T-cell (primary cell): ENCODE measurements at places on chromosomes 11 and 22.

GRCh38 chr22:17990942-17991341 lies 33.4 kb downstream of the MICAL3 start:
- no peak for DNase-seq

GRCh38 chr11:107898270-107898669 lies 30.0 kb upstream of the RAB39A start:
- DNase-seq: no peak

DNA sequence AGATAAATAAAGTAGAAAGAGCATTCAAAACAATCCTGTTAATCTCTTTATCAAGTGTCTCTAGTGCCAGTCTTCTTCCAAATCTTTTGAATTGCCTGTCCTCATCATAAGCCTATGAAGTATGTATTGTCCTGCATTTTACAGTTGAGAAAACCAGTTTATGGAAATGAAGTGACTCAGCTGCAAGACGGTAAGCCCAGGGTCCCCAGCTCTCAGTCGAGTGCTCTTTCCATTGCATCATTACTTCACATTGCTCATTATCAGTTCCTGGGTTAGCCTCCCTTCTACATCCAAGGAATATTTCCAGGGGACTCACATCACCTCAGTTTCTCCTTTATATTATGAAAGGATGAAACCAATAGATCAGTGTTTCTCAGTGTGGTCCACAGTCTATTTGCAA lies 9.1 kb upstream of the P4HA3 start:
- no peak for DNase-seq

DNA sequence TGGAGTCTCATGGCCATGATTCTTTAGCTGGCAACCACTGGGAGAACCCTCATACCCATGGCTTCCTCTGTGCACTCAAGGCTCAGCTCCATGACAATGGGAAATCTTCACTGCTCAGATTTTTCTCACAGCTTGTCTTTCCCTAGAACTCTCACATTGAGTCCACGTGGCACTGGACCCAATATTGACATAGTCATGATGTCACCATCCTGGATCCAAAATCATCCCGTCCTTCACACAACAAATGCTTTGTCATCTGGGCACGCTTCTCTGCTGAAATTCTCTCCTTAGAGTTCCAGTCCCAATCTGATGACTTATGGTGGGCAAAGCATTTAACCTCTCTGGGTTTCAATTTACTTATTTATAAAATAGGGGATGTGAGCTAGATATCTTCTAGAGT lies 37.7 kb upstream of the CD44 start:
- no peak for DNase-seq

- no peak for DNase-seq
Observed at GRCh38 chr11:133355095-133355494, 177.2 kb downstream of the OPCML start.

DNA sequence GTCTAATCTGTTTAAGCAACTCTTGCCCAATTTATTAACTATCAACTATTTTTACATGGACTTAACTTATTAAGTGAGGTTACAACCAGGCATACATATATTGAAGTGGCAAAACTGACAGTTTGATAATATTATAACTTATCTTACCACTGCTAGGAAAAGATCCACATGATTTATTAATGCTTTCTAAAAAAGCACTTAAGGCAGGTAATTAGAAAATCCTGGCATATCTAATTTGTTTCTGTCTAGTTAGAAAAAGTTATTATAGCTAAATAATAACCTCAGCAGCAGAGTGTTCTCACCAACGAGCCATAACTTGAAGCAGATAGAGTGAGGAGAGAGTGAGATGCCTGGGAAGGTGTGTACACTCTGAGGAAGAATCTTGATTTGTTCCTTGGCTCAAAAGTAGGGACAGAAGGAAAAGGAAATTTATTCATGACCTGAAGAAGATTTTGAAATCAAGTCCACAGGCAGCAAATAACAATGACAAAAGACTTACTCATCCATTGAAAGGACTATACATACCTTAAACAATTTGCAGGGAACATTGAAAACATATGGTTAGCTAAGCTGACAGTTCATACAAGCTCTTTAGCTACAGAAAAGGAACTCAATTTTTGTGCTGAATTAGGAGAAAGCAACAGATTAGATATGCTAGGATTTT lies 7.1 kb upstream of the MUC15 start:
- DNase-seq: no peak

DNA sequence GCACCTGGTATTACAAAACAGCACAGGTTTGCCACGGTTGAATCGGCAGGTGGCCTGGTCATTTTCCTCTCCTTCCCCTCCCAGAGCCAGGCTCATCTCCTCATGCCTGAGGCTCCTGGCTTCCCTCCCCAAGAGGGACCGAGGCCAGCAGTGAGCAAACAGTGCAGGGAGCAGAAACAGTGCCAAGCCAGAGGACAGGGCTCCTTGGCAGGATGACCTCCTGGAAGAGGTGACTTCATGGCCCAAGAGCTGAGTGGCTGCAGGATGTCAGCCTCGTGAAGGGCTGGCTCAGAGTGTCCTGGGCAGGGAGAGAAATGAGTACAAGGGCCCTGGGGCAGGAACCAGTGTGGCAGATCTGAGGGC lies 22.8 kb upstream of the PPFIA1 start:
- DNase-seq: no peak

- no peak for DNase-seq
Observed at GRCh38 chr22:42473484-42474193, 41.4 kb upstream of the NFAM1 start.

DNA sequence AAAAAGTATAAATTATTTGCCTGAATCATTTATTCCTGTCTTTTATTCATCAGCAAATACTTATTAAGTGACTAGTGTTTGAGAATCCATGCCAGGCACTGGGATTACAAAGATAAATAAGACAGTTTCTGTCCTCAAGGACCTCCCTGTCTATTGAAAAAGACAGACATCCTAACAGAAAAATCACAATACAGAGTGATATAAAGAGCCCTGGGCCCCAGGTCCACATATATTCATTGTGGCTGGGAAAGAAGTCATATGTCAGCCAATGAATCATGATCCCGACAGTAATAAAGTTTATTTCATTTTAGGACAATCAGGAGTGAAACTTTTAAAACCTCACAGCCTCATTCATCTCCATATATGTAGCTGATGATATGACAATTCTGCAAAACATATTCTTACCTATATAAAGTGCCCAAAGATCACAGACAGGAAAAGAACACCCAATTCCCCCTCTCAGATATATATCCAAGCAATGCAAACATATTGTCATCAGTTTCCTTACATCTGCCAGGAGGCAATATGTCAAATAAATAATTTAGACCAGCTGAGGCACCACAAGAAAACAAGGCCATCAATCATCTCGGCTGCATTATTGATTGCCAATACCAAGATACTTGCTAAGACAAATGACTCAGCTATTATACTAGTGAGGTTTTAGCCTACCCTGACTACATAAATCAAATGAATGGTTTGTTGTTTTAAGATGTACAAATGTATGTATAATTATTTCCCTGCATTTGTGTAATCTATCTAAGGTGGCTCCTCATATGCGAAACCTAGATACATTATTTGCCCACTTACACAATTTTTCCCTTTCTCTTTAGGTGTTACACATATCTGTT lies 590.9 kb upstream of the API5 start:
- DNase-seq: no peak

DNA sequence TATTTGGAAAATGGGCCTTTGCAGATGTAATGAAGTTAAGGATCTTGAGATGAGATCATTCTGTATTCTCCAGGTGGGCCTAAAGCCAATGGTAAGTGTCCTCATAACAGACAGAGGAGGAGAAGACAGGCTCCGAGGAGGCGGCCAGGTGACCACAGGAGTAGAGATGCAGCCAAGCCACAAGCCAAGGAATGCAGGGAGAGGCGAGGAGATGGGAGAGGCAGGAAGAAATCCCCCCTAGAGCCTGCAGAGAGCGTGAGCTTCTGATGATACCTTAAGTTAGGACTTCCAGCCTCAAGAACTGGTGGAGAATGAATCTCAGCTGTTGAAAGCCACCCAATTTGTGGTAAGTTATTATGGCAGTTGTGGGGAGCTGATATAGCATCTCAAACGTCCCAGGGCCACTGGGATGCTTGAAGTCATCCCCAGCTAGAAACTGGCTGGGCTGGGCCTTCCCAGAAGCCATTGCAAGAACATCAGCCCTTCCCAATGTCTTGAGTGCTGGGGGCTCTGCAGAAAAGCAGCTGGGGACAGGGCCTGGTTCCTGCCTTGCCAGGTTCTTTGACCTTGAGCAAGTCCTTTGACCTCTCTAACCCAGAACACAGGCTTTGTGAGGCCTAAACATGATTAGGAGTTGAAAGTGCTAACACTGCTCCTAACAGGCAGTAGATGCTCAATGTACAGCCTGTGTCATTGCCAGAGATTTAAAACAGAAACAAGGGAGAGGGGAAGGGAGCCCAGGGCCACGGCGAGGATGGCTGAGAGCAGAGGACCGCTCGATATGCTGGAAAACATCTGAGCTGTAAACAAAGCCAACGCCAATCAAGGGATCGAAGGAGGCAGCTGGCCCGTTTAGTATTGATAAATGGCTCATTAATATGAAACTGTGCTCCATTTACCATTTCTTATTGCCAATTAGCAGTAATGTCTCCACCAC lies 632.3 kb downstream of the TBC1D22A start:
- no peak for DNase-seq

DNA sequence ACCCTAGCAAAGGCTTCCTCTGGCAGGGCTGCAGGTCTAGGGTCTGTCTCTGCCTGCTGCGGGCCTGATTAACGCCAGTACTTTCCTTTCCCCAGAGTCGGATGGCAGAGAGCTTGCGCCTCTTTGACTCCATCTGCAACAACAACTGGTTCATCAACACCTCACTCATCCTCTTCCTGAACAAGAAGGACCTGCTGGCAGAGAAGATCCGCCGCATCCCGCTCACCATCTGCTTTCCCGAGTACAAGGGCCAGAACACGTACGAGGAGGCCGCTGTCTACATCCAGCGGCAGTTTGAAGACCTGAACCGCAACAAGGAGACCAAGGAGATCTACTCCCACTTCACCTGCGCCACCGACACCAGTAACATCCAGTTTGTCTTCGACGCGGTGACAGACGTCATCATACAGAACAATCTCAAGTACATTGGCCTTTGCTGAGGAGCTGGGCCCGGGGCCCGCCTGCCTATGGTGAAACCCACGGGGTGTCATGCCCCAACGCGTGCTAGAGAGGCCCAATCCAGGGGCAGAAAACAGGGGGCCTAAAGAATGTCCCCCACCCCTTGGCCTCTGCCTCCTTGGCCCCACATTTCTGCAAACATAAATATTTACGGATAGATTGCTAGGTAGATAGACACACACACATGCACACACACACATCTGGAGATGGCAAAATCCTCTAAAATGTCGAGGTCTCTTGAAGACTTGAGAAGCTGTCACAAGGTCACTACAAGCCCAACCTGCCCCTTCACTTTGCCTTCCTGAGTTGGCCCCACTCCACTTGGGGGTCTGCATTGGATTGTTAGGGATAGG lies 18.6 kb downstream of the RSPH14 start:
- DNase-seq: no peak

GRCh38 chr22:17846326-17846992 lies 72.2 kb upstream of the BID start:
- no peak for DNase-seq

- DNase-seq: no peak
Observed at GRCh38 chr11:71463331-71464211, 10.6 kb downstream of the NADSYN1 start.

GRCh38 chr11:59787255-59787588 lies 23.4 kb downstream of the MRPL16 start:
- DNase-seq: no peak

- DNase-seq: no peak
Observed at GRCh38 chr11:27524155-27524554, 17.6 kb upstream of the LIN7C start.

- no peak for DNase-seq
Observed at GRCh38 chr11:133996671-133997070, 39.9 kb upstream of the IGSF9B start.

DNA sequence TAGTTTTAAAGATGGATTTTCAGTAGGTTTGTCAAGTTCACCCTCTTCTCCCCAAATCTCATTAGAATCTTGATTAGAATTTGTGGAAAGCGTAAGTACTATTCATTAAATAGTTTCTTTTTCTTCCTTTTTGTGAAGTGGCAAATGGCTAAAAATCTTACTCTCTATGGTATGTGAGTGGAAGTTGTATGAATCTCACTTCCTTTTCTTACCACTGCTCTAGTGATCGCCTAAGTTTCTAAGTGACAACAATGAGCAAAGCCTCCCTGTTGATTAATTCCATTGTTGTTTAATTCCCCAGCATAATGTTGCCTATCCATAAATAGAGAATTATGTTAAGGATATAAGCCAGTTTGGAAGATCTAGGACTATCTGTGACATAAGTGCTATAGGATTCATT lies 82.7 kb downstream of the PGR start:
- no peak for DNase-seq

- no peak for DNase-seq
Observed at GRCh38 chr11:121649798-121650197, 197.0 kb upstream of the SORL1-AS1 start.

DNA sequence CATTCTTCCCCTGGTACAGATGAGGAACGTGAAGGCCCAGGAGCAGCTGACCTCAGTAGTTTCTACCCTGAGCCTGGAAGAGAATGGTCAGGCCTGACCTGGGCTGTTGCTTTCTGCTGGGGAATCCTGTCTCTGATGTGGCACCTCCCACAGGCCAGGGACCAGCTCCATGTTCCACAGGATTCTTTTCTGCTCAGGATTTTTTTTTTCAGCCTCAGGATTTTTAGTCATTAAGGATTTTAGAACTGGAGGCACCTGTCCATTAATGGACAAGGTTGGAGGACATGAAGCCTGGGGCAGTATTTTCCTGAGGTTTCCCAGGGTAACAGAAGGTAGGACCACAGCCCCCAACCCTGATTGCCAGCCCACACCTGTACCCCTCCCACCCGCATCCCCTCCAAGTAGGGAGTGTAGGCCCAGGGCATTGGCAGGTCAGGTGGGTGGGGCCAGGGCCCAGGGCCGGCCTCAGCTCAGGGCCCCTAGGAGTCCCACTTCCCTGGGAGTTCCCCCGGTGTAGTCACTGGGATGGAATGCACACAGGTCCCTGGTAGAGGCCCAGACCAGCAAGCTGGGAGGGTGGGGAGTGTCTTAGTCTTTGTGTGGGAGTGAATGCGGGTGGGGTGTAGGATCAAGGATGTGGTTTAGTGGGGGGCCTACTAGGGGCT lies 16.1 kb downstream of the BIK start:
- no peak for DNase-seq

DNA sequence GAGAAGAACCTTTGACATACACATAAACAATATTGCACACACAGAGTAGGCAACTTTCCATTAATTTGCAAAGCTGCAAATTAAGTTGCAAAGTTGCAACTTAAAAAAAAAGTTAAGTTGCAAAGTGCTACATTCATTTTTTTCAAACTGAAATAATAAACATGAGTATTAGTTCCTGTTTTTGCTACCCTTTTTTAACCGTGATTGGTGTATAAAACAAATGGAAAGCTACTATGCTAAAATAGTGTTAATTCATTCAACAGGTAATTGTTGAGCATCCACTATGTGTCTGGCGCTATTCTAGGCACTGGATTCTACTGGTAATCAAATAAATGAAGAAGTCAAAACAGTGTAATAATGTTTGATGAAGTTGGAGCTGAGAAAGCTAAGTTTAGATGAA lies 8.1 kb downstream of the ZFP91 start:
- DNase-seq: no peak

DNA sequence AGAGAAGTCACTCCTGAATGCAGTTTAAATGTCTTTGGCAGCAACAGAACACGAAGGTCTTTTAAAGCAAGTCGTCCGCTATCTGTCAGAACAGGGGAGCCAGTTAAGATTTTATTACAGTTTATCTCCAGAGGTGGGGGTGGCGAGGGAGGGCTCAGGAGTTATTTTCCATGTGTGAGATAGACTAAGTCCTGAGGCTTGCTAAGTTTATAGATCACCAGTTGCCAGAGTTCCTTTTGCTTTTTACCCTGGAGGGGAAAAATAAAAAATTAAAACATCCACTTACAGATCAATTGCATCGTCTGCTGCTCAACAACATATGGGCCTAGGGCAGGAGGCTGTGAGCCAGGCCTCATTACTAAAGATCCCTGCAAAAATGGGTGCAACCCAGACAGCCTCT lies 90.7 kb downstream of the SNX19 start:
- no peak for DNase-seq
